AG04450 (cell line): ENCODE measurements at places on chromosomes 2 and 18. TPM values are rescaled to one million over a fixed set of nuclear protein-coding genes. Genes with fewer than 3 reads are reported as not detected.
A peak's percentile ranks its signal among the peaks of the same experiment; 100 is the strongest.

DNA sequence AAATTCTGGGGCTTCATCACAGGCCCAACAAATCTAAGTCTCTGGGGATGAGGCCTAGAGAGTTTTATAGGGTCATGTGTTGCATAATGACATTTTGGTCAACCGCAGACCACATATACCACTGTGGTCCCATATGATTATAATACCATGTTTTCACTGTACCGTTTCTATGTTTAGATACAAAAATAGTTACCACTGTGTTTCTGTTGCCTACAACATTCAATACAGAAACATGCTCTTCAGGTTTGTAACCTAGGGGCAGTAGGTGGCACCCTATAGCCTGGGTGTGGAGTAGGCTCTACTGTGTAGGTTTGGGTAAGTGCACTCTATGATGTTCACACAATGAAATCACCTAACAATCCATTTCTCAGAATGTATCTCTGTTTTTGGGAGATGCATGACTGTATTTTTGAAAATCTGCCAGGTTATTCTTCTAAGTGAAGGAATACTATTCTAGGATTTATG lies 485.2 kb downstream of the PTPRM start:
- DNase-seq = no peak

GRCh38 chr2:160371251-160372009 lies 122.2 kb downstream of the RBMS1 start:
- DNase-seq = no peak

DNA sequence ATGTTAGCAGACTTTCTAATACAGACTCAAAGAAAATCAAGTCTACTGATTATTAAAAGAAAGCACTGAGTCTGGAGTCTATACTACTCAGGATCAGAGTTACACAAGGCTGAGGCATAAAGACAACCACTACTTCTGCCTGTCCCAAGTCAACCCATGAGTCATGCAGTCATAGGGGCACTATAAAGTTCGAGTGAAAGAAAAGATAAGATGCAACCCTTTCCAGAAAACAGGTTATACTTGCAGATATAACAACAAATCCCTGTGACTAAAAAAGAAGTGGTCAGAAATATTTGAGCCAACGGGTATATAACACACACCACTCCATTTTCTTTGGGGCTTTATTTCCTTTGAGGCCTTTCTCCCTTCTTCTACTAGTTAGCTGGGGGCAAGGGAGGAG lies 18.6 kb upstream of the SCRN3 start:
- DNase-seq = no peak

- no peak for DNase-seq
These were observed 7.9 kb downstream of the PMAIP1 start for GRCh38 chr18:59907660-59908059.

DNA sequence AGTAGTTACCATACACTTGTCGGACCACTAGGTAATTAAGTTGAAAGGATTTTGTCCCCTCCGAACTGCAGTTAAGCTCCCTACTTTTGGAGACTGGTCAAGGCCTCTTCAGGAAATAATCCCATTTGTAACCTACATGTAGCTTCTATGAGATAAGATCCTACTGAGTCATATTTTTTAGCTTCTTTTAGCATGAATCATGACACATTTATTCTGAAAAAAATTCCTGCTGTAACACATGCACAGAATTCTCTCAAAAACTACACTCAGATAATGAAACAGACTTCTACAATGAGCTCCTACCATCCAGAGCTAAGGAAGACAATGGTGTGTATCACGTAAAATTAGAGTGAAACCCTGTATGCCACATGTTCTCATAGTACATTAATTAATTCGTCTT lies 100.7 kb upstream of the CCDC195 start:
- DNase-seq = no peak

- DNase-seq = no peak
These were observed 80.7 kb downstream of the EPAS1 start for GRCh38 chr2:46377666-46378560.

DNA sequence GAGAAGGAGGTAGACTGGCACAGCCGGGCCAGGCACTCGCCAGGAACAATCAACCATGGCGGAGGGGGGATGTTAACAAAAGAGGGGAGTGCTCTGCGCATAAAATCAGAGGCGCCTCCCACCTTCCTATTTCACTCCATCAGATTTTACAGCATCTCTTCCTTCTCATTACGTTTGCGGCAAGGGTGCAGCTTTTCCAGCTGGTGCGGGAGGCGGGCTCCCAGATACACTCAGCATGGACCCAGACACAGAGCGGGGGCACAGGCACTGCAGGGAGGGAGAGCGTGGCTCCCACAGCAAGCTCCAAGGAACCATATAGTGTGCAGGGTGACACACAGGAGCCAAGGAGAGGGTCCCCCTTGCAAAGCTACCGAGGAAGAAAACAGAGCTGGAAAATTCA lies 176.3 kb downstream of the EIPR1 start:
- DNase-seq = no peak

DNA sequence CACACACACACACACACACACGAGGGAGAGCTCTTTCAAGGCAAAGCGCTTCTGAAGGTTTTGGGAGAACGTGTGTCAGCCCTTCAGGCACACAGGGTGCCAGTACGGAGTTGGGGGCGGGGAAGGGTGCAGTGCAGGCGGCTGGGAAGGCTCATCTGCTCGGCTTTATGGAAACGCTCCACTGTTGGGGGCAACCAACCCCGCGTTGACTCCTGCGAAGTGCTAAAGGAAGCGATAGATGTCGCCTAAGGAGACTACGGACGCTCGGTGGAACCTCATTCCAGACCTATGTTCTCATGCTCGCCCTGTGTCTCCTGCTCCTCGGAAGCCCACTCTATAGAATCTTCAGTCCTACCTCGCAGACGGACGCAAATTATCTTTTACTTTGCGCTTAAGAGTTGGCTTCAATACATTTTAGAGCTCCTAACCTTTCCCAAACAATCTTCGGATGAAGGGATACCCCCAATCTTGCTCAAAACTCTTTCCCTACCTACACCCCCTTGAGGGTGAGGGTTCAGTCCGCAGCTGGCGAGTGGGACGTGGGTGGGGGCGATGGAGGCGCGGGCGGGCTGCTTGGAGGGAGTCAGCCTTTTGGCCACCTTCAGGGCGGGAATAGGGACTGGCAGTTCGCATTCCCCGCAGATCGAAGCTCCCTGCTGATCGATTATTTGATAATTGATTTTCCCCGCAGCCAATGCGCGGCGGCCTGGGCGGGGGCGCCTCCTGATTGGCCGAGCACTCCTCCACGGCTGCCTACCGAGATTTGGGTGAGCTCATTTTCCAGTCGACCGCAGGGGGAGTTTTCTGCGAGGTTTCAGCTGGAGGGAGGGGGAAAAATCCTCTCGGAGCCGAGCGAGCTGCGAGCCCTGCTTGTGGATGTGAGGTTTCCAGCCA lies 1.9 kb upstream of the MEIS1 start:
- peak; percentile 94 for DNase-seq

- DNase-seq = no peak
These were observed 45.8 kb upstream of the RBM44 start for GRCh38 chr2:237752761-237753165.

- no peak for DNase-seq
These were observed 371.9 kb downstream of the RAD51AP2 start for GRCh38 chr2:17146358-17146757.

DNA sequence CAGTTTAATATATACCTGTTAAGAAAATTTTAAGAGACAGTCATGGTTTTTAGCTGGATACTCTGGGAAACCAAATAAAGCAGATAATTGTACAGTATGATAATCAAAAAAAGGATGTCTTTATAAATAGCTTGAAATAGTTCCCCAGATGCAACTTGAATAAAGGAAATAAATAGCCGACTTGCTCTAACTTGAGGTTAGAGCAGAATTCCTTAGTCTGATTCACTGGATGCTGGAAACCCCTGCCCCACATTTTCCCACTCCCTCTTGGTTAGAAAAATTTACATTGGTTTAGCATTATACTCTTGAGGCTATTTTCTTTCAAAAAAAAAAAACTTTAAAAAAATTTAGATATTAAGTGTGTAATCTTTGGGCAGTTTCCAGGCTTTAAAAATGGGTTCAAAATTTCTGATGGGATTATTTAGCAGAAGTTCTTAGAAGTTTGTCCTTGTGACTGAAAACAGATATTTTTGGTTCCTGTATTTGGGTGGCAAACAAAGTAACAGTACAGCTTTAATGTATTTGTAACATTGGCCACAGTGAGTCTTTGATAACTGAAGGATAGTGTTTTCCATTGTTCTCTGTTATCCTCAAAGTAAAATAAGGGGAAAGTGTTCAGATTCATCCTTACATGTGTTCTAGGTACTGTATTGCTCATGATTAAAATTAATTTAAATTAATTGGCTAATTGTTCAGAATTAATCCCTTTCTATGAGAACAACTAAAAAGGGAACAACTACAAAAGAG lies 39.6 kb downstream of the ITGAV start:
- no peak for DNase-seq

DNA sequence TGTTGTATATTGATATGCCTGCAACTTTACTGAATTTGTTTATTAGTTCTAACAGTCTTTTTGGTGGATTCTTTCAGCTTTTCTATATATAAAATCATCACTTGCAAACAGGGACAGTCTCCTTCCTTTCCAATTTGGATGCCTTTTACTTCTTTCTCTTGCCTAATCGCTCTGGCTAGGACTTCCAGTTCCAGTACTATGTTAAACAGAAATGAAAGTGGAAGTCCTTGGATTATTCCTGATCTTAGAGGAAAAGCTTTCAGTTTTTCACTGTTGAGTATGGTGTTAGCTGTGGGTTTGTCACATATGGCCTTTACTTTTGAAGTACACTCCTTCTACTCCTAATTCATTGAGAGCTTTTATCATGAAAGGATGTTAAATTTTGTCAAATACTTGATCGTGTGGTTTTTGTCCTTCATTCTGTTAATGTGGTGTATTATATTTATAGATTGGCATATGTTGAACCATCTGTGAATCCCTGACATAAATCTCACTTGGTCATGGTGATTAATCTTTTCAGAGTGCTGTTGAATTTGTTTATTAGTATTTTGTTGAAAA lies 52.9 kb downstream of the REL start:
- DNase-seq = no peak

- DNase-seq = no peak
These were observed 116.2 kb upstream of the STPG4 start for GRCh38 chr2:47271054-47272000.

DNA sequence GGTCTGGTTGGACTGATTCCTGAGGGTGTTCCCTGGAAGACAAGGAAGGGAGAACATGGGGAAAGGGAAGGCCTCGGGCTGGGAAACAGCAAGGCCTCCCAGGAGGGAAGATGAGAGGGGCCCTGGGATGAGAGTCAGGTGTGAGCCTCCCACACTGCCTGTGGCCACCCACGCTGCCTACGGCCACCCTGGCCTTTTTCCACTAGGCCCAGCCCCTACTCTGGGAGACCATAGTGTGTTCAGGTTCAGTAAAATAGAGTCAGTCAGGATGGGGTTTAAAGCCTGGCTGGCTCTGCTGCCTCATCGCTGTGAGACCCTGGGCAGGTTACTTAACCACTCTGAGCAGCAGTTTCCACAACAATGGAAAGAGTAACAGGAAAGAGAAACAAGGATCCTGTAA lies 47.7 kb upstream of the MAL start:
- no peak for DNase-seq

DNA sequence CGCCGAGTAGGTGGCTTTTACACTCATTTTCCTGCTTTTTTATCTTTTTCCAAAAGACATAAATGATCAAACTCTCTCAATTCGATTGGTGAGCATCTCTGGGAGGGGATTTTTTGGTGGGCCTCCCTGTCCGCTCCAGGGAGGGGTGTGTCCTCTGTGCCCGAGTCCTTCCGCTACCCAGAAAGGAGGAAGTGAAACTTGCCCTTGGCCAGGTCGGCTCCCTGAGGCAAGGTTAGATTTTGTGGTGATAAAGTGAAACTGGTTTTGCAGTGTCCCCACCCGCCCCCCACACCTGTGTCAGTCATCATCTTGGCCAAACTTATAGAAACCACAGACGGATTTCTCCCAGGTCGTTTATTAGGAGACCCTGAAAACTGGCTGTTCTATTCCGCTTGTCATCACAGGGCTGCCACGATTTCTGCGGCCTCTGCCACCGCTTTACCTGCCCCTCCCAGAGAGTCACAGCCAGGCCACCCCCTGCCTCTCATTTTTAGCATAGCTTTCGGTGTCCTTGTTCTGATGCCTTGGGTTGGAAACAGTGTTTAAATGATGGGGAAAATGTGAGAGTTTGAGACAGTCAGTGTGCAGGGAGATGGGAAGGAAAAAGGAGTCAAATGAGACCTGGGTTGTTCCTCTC lies 93.6 kb downstream of the SH3BP4 start:
- no peak for DNase-seq

GRCh38 chr2:189440644-189440946 lies 679 bp upstream of the WDR75 start:
- no peak for DNase-seq

GRCh38 chr2:28506112-28506910 lies 10.5 kb downstream of the PLB1 start:
- no peak for DNase-seq

- DNase-seq = no peak
These were observed 547.3 kb downstream of the PLCL1 start for GRCh38 chr2:198351647-198352046.

DNA sequence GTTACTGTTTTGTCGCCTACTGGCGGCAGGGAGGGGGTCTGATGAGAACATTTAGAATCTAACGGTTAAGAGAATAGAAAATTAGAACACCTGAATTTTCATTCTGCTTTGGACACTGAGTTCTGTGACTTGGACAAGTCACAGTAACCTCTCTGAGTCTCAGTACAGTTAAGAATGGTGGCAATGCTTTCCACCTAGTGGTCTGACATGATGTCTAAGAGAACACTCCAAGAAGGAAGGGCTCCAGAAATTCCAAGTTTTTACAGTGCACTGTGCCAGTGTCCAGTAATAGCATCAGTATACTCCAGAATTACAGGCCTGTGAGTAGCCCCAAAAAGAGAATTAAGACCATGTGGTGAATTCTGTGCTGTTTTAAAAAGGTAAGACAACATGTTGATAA lies 174.1 kb upstream of the ZFP36L2 start:
- DNase-seq = no peak

DNA sequence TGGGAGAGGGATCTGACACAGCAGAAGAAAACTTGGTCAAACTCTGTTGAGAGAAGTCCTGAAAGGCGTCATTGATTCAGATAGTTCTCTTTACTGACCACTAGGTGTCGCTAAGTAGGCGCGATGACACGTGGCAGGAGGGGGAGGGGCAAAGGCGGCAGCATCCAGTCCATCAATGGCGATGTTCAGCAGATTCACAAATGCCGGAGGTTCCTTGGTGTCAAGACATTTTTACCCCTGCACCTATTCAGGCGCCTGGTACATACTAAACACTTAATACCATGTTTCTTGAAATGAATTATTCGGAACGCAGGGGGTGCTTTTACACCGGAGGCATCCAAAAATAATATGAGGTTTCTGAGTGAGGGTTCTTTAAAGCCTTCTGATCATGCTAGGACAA lies 3.0 kb upstream of the PLEK start:
- DNase-seq = no peak

GRCh38 chr2:213220967-213221603 lies 63.2 kb upstream of the SPAG16 start:
- DNase-seq = no peak

Gene PNKD
- polyA plus RNA-seq = 32.1 and 45.9 TPM in 2 replicates

Gene LRRTM1
- polyA plus RNA-seq = not detected in 2 replicates

Gene ANKRD12
- 8.5 and 10.4 TPM in 2 replicates for polyA plus RNA-seq

Gene VWC2L
- polyA plus RNA-seq = 0.04 TPM in 1 of 2 replicates, not detected in the other

Gene SPC25
- 2.6 and 4.2 TPM in 2 replicates for polyA plus RNA-seq

Gene NAB1
- 23.2 and 30.7 TPM in 2 replicates for polyA plus RNA-seq

Gene MAP2
- 0.69 and 1.1 TPM in 2 replicates for polyA plus RNA-seq

Gene LYPD1
- 60.3 and 64.7 TPM in 2 replicates for polyA plus RNA-seq
